Bladder microvascular endothelial cell (primary cell): ENCODE measurements at places on chromosomes 1 and 21. TPM values are rescaled to one million over a fixed set of nuclear protein-coding genes. Genes with fewer than 3 reads are reported as not detected.

KIF14 gene
- 4.5 and 7.9 TPM in 2 replicates for total RNA-seq

LIN28A gene
- total RNA-seq, result not detected in 2 replicates

MYOG gene
- not detected in 2 replicates for total RNA-seq

KRTAP10-5 gene
- total RNA-seq, result not detected in 2 replicates

UMODL1 gene
- not detected in 2 replicates for total RNA-seq

FAM163A gene
- total RNA-seq, result 0.25 TPM in 1 of 2 replicates, not detected in the other

PIAS3 gene
- 4.7 and 11.0 TPM in 2 replicates for total RNA-seq

CAPN9 gene
- not detected in 2 replicates for total RNA-seq

IL10 gene
- total RNA-seq, result not detected in 2 replicates

KCNA2 gene
- not detected in 2 replicates for total RNA-seq

REN gene
- total RNA-seq, result under 0.01 and 0.19 TPM in 2 replicates

WNT9A gene
- total RNA-seq, result 0.97 and 1.7 TPM in 2 replicates

GJA8 gene
- total RNA-seq, result not detected in 2 replicates

TMEM82 gene
- not detected in 2 replicates for total RNA-seq

JAM2 gene
- 3.9 and 6.7 TPM in 2 replicates for total RNA-seq

DYRK3 gene
- total RNA-seq, result 9.2 and 9.3 TPM in 2 replicates

KCNK2 gene
- not detected in 2 replicates for total RNA-seq

IFI44L gene
- 3.1 and 5.7 TPM in 2 replicates for total RNA-seq

KDM5B gene
- 37.4 and 103 TPM in 2 replicates for total RNA-seq

GBP3 gene
- total RNA-seq, result 8.6 and 40.7 TPM in 2 replicates

FMO1 gene
- not detected in 2 replicates for total RNA-seq
